Esophagus squamous epithelium (tissue), 5 donors: ENCODE measurements at places on chromosomes 16 and 17.

- no peak for DNase-seq
Measured at GRCh38 chr17:27466743-27467375, 10.6 kb downstream of the KSR1 start.

- no peak for DNase-seq
Measured at GRCh38 chr16:89499767-89500166, 8.4 kb upstream of the SPG7 start.

DNA sequence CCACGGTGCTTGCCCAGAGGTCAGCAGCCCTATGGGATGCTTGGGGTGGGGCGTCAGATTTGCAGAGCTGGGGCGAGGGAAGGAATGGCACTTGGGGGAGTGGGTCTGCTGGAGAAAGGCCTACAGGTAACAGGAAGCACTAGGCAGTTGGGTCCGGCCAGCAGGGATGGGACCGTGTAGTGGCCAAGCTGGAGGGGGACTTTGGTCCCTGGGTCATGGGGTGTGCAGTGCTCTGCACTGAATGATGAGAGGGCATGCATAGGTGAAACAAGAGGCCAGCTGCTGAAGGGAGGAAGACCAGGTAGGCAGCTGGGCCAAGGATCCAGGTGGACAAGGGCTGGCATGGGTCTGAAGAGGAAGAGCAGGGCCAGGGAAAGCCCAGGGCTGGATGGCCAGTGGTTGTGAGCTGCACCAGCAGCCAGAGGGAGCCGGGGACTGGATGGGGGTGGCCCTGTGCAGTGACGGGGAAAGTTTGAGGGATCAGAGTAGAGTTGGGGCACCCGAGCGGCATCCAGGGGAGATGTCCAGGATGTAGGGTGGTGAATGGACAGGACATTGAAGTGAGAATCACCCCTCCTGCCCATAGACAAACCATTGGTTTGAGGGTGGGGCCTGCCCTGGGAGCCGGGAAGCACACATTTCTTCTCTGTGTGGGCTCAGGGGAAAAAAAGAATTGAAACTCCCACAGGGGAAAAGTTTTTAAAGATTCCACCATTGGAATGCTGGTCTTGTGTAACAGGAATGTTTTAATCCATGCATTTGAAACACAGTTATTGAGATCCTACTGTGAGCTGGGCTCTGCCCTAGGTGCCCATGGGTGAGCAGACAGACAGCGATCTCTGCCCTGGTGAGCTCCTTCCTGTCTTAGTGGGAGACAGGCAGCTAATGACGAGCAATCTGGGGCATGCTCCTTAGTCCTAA lies 25.1 kb downstream of the RAI1 start:
- no peak for DNase-seq

GRCh38 chr16:52090080-52090479 lies 456.9 kb downstream of the TOX3 start:
- no peak for DNase-seq

DNA sequence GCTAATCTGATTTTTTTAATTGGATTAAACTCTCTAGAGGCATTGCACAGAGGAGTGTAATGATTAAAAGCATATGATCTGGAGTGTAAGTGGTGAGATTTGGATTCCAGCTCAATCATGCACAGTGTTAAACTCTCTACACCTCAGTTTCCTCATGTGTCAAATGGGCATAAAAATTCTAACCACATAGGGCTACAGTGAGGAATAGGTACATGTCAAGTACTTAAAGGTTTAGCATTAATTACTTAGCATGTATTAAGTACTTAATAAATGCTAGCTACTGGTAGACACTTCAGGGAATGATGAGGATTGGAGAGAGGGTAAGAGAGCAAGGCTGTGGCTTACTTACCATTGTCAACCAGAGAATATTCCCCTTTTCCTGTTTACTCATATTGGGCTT lies 17.1 kb downstream of the ERI2 start:
- no peak for DNase-seq

- DNase-seq, result no peak
Measured at GRCh38 chr16:8611886-8612600, 9.5 kb upstream of the METTL22 start.

DNA sequence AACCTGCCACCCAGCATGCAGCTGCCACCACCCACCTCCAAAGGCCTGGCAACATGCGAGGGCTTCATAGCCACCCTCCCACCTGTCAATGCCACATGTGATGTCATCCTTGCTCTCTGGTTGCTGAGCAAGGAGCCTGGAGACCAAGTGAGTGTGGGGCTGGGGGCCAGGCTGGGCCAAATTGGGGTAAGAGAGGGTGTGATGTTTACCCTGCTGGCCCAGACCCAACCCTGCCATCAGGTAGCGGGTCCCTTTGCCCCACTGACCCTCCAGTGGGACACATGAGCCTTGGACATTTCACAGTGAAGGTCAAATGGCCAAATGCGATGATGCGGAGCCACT lies 8.9 kb downstream of the ALOX15B start:
- no peak for DNase-seq

DNA sequence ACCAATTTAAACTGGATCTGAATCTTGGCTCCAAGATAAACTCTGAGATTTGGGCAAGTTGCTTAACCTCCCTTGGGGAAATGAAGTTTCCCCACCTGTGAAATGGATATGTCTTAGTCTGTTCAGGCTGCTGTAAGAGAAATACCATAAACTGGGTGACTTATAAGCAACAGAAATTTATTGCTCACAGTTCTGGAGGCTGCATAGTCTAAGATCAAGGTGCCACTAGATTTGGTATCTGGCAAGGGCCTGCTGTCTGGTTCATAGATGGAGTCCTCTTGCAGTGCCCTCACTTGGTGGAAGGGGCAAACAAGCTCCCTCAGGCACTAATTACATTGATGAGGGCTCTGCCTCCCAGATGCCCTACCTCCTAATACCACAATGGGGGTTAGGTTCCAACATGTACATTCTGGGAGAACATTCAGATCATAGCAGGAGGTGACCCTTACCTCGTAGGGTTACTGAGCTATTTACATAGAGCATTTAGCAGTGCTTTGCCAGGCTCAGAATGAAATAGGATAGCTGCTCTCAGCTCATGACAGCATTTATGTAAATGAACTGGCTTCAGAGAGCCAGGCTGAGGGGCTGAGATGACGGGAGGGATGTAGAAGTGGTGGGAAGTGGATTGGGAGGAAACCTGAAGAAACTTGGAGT lies 83.9 kb downstream of the SPECC1 start:
- no peak for DNase-seq

GRCh38 chr17:8474826-8475225 lies 39.1 kb downstream of the NDEL1 start:
- no peak for DNase-seq

- DNase-seq, result no peak
Measured at GRCh38 chr17:41434005-41434404, 6.8 kb downstream of the KRT38 start.

DNA sequence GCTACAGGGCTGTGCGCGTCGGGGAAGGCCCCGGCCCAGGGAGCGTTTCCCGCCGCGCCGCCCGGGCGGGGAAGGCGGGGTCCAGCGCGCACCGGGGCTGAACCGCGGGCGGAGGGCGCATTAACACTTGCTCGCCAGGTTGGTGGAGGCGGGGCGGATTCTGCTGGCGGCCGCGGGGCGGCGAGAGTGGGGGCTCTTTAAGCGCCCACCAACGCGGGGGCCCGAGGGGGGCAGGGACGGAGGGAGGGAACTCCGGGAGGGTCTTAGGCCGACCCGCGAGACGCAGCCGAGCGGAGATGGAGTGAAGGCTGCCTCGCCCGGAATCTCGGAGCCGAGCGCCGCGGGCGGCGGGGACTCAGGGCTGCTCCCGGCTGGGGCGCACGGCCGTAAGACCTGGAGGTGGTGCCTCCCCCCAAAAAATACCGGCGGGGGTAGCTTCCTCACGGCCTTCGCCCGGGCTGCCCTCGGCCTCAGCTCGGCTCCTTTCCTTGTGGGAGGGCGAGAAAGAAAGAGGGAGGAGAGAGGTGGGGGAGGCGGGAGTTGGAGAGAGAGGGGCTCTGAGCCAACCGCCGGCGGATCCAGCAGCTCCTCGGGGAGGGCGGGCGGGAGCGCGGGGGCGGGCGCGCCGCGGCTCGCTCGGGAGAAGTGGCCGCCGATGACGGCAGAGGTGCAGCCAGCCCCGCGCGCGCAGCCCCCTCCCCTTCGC lies 415 bp upstream of the FOXF1 start:
- DNase-seq, result no peak

DNA sequence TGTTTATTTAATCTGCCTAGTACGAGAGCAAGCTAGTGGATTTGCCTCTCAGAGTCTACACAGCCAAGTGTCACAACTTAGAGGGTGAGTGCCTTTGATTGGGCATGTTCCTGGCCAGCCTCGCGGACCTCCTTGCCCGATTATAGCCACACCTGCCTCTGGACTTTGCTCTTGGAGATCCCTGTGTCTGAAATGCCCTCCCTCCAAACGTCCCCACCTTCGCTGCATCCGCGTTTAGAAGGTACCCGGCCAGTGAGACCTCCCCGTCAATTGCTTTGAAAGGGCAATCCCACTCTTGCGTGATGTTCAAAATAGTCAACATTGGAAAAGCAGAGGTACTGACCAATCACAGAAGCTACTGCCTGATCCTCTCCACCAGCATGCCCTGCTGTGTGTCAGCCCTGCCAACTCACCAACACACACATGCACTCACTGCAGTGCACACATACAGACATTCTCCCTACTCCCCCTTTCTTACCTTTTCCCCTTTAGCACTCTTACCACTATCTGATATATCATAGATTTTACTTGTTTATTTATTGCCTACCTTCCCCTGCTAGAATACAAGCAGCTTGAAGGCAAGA lies 6.5 kb upstream of the SDK2 start:
- no peak for DNase-seq

GRCh38 chr16:6446370-6446769 lies 886.3 kb upstream of the RBFOX1 start:
- no peak for DNase-seq

DNA sequence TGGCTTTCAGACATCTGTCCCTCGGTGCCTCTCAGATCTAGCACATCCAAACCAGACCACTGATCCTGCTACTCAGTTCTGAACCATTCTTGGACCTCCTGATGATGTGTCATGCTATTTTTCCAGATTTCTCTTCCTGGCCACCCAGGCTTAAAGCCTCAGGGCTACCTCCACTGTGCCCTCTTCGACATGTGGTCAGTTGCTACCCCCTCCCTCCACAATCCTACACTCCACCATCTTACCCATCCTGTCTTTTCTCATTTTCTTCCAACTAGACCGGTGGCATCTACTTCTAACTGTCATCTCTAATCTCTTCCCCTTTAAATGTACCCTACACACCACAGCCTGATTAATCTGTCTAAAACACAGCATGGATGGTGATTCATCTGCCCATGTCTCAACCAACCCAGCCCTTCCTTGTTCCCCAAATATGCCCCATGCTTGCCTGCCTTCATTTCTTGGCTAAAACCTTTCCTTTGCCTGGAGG lies 478.6 kb downstream of the SLC39A11 start:
- no peak for DNase-seq

DNA sequence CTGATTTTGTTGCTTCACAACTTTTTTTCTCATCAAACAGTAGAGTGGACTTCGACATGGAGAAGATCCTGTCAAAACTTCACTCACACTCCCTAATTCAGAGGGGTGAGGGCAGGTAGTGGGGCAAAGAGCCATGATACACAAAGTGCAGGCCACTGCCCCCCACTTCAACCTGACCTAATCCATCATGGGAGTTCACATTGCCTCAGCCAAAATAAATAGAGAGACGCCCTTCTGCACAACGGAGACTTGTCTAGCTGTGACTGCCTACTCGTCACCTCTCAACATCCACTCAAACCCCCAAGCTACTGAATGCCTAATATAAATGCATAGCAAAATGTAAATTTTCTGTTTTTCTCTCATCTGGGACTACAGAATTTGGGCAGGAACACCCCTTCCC lies 213.2 kb downstream of the PMP22 start:
- DNase-seq, result no peak

DNA sequence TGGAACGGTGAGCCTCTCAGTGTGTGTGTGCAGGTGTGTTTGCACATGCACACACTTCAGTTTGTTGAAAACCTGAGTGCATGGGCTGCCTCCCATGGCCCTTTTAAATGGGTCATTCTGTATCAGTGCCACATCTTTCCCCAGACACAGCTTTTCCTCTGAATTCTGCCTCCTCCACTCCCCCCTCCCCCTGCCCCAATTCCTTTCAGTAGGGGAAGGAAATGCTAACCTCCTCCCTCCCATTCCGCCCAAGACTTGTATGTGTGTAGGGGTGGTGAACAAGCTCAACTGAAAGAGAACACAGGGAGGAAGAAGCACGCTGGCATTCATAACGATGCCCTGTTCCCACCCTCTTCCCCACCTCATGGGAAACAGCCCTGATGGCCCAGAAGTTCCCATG lies 34.3 kb downstream of the C17orf75 start:
- DNase-seq, result no peak

- no peak for DNase-seq
Measured at GRCh38 chr17:12127177-12127576, 106.5 kb downstream of the MAP2K4 start.

DNA sequence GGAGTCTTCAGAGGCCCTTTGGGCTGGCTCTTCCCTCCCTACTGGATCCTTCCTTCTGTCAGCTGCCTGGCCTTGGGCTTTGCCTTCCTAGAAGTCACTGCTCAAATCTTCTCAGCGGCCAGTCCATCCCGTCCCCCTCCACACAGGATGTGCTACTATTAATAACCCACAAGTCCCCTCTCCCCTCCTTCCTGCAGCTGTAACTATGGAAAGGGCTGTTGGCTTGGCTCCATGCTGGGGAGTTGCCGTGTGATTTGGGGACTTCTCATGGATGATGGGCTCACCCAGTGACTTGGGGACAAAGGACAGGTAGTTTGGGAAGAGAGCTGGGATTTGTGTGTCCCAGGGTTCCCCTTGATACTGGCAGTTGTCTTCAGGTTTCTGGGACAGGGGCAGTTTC lies 19.4 kb downstream of the TMEM94 start:
- no peak for DNase-seq

DNA sequence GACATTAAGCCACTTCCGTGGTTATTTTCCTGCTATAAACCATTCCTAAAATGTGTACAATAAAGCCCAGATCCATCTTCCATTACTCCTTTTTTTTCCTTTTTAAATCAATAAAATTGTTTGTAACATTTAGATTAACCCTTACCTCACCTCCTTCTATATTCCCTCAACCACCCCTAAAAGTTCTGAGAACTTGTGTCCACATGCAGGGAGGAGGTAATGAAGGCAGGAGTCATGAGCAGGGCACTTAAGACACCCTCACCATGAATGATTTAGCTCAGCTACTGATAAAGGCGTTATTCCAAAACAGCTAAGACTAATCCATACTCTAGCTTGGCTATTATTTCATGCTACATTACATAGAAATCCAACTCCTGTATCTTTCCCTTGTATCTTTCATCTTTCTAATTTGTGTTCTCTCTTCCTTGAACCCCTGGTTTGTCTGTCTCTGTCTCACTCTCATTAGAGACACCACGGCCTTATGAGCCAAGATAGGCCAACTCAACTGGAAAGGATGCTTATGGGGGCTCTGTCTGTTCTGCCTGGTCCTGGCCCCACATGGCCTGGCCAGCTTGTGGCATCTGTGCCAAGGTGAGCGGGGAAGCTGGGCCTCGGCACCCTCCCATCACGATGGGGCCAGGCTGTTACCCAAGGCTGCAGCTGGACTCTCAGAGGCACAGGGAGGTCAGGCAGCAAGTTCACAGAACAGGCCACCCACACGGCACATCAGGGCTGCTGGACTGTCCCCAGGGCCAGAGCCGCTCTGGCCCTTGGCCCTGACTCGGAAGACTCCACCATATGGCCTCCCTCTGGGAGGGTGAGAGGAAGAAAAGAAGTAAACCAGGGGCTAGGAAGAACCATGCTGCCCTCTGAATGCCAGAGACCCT lies 294.4 kb downstream of the SOX9 start:
- DNase-seq, result no peak

GRCh38 chr17:38883592-38884526 lies 14.0 kb downstream of the LASP1 start:
- DNase-seq, result no peak
